ENCODE measurements at places on chromosomes 4 and X. TPM values are rescaled to one million over a fixed set of nuclear protein-coding genes. Genes with fewer than 3 reads are reported as not detected.

DNA sequence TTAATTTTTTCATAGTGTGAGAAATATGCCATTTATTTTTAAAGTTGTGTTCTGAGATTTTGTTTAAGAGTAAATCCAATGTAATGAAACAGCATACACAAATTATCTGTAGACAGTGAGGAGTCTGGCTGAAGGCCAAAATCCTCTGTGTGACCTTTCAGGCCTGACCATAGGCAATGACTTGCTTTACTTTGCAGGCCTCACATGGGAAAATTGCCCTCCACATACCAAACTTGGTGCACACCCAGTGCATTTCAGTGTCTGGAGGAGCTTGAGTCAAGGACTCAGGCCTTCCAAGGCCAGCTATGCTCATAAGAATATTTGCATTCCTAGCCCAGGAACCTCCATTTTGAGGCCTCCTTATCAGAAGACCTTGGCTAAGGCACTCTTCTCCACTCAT lies 430.1 kb downstream of the GABRG1 start:
- DNase-seq = no peak

GRCh38 chr4:87042986-87043820 lies 108.4 kb downstream of the AFF1 start:
- no peak for DNase-seq

GRCh38 chr4:56857601-56858309 lies 36.3 kb upstream of the SPINK2 start:
- no peak for DNase-seq

DNA sequence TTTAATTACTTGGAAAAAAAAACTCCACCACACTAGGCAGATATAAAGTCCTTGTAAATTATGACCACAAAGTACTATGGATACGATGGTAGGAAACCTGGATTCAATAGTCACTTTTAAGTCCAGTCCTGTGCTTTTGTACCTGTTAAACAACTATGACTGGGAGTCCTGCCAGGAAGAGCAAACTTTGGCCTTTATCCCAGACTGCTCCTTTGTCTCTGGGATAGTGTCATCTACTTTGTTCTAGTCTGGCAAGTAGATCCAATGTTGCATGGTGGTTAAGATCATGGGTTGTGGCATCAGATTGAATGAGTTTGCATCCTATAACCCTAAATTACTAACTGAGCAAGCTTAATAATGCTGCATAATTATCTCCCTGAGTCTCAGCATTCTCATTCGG lies 175.3 kb upstream of the FGF13 start:
- no peak for DNase-seq

DNA sequence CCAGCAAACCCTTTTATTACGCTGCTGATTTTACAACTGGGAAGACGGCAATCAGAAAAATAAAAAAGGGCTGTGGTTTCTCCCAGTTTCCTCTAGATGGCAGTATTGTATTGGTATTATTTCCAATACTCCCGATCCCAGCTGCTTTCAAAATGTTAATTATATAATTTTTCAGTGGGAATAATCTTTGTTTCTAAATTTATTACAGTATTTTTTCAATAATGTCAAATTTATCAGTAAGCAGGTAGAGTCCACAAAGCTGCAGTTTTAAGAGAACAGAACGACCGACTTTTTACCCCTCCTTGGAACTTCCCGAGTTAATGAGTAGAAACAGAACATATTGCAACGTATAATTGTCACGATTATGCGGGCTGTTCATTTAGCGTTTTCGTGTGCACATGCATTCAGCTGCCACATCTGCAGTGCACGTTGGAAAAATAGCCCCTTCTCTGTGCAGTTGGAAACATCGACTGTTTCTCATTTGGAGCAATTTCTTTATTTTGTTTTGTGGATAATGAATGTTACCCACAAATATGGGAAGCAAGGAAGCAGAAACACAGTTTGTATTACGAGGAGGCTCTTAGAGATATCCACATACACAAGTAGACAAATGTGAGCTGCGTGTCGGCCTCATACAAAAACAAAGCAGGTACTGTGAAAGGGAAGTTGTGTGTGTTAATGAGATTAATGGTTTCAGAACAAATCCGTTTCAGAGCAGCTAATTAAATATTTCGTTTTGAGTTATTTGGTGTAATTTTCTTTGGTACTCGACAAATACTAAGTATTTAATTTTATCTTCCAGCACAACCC lies 188.0 kb downstream of the STIM2 start:
- DNase-seq = no peak

- DNase-seq = no peak
Observed at GRCh38 chr4:114734594-114734993, 136.0 kb downstream of the UGT8 start.

DNA sequence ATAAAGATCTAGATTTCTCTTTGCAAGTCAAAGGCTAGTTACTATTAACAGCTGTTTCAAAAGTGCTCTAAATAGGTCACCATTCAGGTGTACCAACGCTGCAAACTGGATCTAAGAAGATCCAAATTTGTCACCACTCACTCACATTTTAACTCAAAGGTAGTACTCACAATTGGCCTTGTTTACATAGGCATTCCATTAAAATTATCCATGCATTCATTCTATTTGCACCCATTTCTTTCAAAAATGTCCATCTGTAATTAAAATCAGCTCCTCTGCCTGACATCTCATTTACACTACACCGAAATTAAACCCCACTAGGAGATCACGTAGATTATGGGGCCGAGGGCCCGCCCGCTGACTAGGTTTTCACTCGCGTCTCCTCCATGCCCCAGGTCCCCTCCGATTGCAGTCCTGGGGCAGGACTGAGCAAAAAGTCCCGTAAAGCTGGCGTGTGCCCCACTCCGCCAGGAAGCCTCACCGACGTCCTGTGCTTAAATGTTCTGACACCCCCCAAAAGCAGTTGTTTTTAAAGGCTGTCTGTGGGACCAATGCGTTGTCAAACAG lies 1.3 kb upstream of the ING2 start:
- DNase-seq = no peak

DNA sequence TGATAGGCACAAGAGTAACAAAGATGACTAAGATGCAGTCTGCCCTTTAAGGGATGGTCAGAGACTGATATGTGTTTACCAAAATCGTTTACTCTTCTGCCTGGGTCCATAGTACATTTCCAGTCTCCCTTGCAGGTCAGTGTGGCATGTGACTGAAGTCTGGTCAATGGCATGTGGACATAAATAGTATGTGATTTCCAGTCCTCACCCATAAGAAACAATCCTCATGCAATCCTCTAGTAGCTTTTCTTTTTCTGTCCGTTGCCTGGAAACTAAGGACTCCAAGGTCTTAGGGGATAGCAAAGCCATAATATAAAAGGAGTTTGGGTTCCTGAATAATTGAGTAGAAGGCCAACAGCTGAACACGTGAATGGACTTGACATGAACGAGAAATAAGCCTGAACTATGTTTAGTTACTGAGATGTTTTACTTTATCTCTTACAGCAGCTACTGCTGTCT lies 1.1 kb downstream of the SLC9B2 start:
- no peak for DNase-seq

DNA sequence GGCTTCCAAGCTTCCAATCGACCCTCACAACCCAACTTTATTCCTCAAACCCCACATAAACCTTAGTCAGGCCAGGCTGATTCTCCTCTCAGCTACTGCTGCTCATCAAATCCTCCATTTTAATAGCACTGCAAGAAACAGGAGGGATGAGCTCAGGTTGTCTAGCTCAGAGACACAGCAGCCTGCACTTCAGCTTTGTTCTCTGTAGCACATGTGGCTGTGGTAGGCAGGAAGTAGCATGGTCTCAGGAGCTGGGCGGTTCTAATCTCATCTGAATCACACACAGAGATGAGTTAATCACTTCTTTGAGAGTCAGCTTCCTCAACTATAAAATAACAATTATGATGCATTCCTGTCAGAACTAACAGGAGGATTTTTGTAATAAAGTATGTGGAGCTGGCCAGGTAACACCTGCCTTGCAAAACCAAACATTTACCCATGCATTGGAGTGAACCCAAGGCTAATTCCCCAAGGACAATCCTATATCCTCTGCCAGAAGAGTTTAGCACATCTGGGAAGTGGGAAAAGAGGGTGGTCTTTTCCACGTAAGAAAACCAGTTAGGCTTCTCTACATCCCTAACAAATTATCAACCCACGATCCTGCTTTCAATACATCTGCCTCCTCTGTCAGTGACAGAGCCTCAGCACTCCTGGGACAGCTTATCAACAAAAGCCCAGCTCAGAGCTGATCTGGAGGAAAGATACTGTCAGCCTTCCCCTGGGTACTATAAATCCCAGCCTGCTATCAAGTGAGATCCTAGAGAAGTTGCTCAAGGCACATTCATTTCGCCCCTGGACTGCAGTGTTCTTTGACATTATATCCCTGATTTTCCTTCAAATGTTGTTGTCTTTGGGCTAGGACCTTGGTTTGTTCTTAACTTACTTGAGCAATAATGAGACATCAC lies 32.8 kb downstream of the ELOVL6 start:
- DNase-seq = peak; percentile 54

DNA sequence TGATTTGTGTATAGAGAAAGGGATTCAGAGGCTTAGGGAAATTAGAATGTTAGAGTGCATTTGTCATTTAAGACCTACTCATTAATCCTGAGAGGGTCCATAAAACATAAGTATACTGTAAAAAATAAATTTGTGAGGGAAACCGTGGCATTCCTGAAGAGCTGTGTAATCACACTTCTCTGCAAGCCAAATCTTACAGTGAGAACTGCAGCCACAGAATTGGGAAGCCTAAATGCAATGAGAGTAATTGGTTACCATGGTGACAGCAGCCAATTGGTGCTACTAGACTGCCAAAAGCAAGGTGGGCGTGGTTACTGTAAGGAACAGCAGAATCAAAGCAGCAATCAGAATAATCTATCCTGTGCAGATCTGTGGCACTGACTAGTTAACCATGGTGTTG lies 345.2 kb upstream of the GRID2 start:
- no peak for DNase-seq

The GRXCR1 gene
- not detected for total RNA-seq

DNA sequence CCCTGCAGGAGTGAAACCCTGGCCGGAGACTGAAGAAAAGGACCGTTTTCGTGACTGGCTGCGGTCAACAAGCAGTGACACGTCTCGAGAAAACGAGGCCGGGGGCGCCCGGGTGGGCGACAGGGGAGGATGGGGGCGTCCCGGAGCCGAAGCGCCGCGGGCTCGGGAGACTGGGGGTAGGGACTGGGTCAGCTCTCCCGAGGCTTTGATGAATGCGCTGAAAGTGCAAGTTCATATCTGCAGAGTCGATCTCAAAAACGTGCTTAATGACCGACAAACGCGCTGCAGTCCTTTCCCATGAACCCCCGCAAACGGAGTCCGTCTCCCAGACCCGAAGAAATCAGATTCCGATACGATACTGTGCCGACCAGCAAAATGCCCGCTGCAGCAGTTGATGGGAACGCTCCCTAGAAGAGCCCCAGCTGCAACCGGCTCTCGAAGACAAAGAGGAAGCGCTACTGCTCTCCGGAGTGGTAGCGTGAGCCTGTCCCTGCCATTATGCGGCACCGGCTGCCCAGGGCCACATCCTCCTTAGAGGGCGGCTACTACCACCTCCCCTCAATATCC lies 806 bp upstream of the CD99L2 start:
- DNase-seq = peak; percentile 62

The ADH7 gene
- not detected for total RNA-seq

DNA sequence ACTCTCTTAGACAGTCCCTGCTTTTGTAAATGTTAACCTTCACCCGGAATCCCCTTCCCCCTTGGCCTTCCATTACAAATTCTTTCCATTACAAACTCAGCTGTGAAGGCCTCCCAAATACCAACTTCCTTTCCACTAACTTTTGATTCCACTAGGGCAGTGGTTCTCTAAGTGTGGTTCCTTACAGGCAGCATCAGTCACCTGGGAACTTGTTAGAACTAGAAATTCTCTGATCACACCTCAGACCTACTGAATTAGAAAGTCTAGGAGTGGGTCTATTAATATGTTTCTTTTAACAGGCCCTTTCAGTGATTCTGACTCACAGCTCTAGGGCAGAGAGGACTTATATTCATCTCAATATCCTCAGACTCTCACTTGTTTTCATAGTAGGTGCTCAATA lies 19.0 kb upstream of the MRPL1 start:
- DNase-seq = no peak

The MRFAP1L1 gene
- 27.0 TPM for total RNA-seq

The PFKFB1 gene
- 0.31 TPM for total RNA-seq

DNA sequence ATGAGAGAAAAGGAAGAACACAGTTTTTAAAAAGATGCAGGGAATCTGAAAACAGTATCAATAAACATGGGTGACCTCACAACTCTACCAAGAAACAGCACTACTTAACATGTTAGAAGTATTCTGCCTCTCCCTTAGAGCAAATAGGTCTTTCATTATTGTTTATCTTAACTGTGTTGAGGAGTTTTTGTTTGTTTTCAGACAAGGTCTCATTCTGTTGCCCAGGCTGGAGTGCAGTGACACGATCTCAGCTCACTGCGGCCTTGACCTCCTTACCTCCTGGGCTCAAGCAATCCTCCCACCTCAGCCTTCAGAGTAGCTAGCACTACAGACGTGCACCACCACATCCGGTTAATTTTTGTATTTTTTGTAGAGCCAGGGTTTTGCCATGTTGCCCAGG lies 165.3 kb upstream of the PRDX4 start:
- DNase-seq = no peak

GRCh38 chr4:139279760-139280620 lies at the start of gene MGARP:
Gene MGARP (minus strand): TSS chr4:139280225. CDS start chr4:139280158, 67 bp downstream.
- DNase-seq = peak; percentile 20

DNA sequence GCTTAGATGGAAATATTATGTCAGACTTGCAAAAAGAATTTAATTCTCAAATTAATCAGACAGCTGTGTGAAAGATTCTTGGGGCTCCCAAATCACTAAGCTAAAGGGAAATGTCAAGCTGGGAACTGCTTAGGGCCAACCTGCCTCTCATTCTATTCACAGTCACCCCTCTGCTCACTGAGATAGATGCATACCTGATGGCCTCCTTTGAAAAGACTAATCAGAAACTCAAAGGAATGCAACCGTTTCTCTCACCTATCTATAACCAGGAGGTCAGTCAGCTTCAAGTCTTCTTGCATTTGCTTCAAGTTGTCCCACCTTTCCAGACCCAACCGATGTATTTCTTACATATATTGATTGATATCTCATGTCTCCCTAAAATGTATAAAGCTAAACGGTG lies 882.7 kb downstream of the CENPC start:
- DNase-seq = no peak

DNA sequence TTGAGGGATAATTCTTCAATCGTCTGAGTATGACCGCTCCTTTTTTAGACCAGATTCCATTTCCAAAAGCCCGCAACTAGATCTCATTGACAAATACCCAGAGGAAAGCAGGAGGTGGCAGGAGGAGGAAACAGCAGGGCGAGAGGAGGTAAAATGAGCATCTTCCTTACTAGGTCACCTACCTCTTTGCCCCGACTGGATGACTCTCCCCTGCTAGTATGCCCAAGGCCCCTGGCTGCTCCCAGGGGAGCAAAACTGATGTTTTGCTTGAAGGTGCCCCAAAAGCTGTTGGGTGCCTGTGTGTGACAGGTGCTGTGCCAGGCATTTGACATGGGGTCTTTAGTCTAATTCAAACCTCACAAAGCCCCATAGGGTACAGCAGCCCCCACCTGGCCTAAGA lies 48.9 kb downstream of the C4orf50 start:
- DNase-seq = no peak

GRCh38 chr4:96003951-96004740 lies 164.3 kb downstream of the PDHA2 start:
- no peak for DNase-seq

GRCh38 chr4:106032851-106033286 lies 137.6 kb downstream of the NPNT start:
- DNase-seq = no peak

- DNase-seq = no peak
Observed at GRCh38 chrX:97984641-97985040, 1100.9 kb downstream of the RPA4 start.

- no peak for DNase-seq
Observed at GRCh38 chr4:118367872-118368271, 15.1 kb upstream of the PRSS12 start.

The ZNF185 gene
- 1.5 TPM for total RNA-seq

Data from CD4-positive, alpha-beta T cell (primary cell).